ENCODE measurements at places on chromosomes 2 and 18.
A peak's percentile ranks its signal among the peaks of the same experiment; 100 is the strongest.

- DNase-seq = no peak
Observed at GRCh38 chr2:82320296-82320695, 2015.7 kb upstream of the LRRTM1 start.

GRCh38 chr2:43300781-43301583, 74.6 kb upstream of the ZFP36L2 start:
- no peak for DNase-seq

DNA sequence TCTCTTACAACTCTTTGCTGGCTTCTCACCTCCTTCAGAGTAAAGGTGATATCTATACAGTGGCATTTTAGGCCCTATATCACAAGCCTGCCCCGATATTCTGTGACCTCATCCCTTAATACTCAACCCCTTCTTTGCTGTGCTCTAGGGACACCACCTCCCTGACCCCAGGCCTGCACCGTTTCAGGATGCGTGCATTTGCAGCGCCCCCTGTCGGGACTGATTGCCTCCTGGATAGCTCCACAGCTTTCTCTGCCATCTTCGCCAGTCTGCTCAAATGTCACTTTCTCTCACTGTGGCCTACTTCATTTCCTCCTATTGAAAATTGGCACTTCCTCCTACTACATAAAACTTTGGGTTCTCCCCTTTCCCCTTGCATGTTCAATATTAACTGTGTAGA, 289.6 kb downstream of the SOCS6 start:
- no peak for DNase-seq

GRCh38 chr2:174748948-174749347, 15.3 kb downstream of the CHRNA1 start:
- peak; percentile 75 for DNase-seq

GRCh38 chr2:37665604-37666362, 5.7 kb downstream of the CDC42EP3 start:
- DNase-seq = no peak

GRCh38 chr2:46340740-46341420, 43.7 kb downstream of the EPAS1 start:
- DNase-seq = no peak

DNA sequence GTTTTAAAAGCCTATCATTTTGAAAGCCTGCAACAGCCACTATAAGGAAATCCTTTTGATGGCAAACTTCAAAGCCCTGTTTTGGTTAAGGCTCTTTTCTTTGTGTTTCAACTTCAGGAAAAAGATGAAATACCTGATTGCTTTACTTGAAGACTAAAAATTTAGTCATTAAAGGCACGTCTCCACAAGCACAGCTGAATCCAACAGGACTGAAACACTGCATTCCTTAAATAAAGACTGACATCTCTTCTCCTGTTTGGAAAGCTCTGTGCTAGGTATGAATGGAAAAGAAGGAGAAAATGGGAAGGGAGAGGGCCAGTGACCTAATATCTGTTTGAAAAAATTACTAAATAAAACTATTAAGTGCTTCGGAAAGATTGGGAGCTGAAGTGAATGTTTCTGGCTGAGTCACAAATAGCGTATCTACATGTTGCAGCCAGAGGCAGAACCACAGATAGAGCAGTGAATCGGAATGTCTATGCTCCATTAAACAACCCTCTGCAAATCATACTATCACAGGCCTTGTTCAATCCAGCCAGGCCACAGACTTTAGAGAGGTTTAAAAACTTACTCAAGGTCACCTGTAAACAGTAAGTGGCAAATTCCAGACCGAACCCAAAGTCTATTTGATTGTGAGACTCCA, 21.1 kb upstream of the RALBP1 start:
- peak; percentile 40 for DNase-seq

DNA sequence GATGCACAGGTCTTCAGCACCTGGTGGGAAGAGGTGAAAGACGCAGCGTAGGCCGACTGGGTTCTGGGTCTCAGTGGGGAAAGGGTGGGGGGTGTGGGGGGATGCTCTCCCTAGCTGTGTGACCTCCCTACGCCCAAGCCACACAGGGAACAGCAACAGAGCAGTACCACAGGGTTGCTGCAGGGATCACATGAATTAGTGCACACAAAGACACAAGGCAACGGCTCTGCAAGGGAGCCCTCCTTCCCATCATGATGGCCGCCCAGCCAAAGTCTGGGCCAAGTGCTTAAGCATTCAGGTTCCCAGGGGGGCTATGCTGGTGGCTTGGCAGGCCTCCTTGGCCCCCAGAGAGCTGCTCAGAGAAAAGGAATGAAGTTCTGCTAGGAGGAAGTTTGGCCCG, 28.2 kb upstream of the GBX2 start:
- no peak for DNase-seq

DNA sequence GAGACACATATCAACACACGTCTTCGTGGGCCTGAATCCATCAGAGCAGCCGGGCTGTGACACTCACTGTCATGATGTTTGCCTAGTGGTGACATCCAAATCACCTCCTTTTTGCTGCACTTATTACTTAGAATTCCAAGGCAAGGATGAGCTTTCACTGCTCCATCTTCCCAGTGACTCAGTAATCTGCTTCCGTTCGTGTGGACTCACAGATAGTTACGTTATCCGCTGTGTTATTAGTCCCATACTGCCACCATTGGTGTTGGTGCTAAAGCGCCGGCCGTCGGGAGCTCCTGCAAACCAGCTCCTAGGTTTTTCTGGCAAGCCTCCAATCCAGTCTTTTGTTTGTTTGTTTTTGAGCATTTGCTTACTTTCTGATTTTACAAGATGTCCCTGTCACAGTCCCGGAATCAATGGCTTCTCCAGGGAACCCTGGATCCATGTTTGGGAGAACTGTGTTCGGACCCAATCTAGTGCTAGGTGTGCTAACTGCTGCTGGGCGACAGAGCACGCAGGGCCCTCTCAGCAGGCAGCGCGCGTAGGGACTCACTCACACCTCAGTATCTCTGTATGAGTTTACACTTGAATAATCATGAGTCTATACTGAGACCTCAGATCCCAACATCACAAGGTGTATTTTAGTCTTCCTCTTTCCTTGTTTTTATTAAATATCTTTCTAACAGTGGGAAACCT, 42.6 kb downstream of the HDAC4 start:
- no peak for DNase-seq

DNA sequence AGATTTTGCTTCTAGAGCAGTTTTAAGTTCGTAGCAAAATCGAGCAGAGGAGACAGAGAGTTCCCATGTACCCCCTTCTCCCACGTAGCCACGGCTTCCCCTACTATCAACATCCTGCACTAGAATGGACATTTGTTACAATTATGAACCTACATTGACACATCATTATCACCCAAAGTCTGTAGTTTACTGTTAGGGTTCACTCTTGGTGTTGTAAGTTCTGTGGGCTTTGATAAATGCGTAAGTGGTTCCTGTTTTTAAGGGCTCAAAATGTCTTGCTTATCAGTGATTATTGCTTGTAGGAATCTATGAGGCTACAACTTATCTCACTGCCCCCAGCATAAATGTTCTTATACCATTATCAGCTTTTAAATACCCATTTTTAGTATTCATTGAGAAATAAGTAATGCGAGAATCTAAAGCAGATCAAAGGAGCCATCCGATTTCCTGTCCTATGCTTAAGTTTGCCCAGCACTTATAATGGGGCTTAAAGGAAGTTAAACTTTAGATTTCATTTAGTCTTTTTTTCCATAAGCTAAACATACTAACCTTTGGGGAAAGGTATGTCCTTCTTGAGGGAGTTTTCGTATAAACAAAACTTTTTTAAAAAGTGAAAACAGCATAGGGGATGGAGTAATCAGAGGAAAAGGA, 118.7 kb downstream of the HAUS1 start:
- DNase-seq = no peak

GRCh38 chr2:144596073-144596871, 76.4 kb upstream of the ZEB2 start:
- DNase-seq = no peak

DNA sequence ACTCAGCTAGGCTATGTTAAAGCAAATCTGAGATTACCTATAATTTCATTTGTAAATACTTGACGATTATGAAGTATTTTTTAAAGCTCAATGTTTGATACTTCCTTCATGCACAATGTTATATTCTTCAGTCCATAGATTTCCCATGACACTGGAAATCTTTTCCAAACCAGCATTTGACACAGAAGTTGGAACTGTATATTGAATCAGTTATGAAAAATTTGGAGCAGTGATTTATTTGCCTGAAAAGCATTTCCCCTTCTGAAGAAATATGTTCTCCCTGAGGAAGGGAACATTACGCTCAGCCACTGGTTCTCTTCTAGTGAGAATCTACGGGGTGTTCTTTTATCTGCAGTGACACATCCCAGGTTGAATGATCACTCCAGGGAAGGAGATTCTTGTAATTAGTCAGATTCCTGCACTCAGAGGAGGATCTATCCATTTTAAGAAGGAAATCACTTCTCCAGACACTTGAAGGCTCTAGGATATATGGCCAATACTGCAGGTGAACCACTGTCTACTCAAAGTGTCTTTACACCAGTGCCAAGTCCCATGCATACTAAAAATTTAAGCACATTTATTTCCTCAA, 64.7 kb downstream of the HNRNPLL start:
- DNase-seq = no peak

GRCh38 chr2:113260991-113261390, 17.7 kb downstream of the PAX8 start:
- no peak for DNase-seq

GRCh38 chr2:199405241-199405640, 52.5 kb downstream of the SATB2 start:
- DNase-seq = no peak

GRCh38 chr18:62182220-62182619, 4.6 kb downstream of the PIGN start:
- no peak for DNase-seq

- DNase-seq = no peak
Observed at GRCh38 chr2:158722266-158723105, 72.6 kb upstream of the DAPL1 start.

- no peak for DNase-seq
Observed at GRCh38 chr2:147663153-147663961, 181.5 kb upstream of the ACVR2A start.

DNA sequence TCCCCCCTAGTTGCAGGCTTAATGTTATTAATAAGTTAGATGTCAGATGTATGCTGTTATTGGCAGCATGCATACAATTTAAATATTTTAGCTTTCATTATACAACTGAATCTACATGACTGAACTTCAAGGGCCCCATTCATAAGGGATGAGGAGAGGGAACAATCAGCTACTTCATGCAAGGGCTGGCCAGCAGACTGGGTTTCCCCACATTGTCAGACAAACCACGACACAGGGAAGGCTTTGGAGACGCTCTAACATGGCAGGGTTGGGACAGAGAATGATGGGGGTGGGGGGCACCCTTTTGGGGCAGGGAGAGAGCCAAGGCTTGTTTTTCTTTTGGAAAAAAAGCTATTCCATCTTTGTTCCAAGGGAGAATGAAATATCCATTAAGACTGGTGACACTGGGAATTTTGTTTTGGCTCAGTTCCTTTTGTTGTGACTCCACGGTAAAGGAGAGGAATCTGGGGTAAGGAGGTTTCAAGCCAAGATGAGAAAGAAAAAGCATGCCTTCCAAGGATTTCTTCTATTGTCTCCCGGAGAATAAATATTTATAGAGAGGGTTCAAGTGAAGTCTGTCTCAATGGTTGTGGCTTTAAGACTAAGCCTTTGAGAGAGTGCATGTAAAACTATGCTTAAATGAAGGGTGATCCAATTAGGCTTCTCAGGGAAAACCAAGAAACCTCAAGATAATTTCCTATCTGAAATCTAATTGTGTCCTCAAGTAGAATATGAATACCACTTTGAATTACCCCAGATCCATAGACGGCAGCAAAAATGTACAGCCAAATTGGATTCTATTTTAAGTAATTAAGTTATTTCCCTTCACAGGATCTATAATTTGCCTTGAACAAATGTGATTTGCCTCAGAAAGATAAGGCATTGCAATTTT, 5.4 kb downstream of the CXCR4 start:
- DNase-seq = no peak

- DNase-seq = no peak
Observed at GRCh38 chr2:207071820-207072219, 93.9 kb downstream of the KLF7 start.

DNA sequence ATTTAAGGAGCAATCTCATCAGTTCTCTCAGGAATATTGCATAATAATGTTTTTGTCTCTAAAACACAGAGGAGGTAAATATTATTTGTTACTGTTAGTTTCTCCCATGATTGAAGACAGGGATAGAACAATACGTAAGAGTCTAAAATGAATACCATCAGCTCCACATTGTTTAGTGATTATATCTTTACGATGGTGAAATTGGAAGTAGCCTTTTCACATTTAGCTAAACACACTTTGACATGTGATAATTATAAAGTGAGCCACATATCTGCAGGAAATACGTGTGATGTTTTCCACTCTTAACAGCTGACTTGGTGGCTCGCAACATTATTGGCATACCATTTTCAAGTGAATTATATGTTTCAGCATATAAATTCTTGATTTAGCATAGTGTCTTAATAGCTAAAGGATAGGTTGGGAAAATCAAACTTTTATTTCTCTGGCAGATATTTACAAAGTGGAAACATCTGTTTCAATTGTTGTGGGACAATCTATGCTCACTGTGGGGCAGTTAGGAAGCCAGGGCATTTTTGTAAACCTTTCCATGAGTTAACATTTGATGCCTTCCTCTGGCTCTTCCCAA, 208.1 kb upstream of the RASGRP3 start:
- no peak for DNase-seq

DNA sequence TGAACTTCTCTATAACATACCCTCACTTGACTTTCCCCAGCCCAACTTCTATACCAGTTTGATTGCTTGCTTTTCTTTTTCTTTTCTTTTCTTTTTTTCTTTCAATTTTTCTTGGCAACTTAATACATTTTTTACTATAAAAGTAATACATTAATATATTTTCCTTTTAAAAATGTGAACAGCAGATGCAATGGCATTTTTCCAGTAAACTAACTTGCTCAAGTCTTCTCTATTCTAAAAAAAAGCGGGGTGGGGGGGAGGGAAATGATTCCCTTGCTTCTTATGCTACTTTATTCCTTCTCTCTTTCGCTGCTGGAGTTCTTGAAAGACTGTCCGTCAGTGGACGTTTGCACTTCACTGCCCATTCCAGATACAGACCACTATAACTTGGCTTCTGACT, 70.5 kb downstream of the RBMS1 start:
- DNase-seq = no peak

GRCh38 chr2:163644238-163644637, 91.6 kb downstream of the FIGN start:
- DNase-seq = no peak

DNA sequence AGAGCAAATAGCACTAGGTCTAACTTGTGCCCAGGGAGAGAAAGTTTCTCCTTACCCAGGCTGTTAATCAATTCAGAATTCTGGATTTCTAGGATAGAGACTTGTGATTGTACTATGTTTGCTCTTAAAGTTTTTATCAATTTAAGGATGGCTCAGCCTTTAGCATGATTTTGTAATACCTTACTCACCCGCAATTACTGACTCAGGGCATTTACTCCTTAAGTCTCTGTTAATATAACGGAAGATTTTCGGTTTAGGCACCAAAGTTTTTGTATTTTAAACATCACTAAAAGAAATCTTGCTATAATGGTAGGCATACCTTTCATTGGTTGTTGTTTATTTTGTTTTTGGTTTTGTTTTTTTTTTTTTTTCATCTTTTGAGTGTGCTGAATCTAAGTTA, 358.2 kb downstream of the RBM43 start:
- DNase-seq = no peak

- DNase-seq = no peak
Observed at GRCh38 chr2:86791573-86791972, 860 bp upstream of the CD8A start.
